ENCODE measurements at places on chromosomes 3 and 15.

GRCh38 chr3:48187579-48188265, 495 bp downstream of the CDC25A start:
- DNase-seq = no peak

DNA sequence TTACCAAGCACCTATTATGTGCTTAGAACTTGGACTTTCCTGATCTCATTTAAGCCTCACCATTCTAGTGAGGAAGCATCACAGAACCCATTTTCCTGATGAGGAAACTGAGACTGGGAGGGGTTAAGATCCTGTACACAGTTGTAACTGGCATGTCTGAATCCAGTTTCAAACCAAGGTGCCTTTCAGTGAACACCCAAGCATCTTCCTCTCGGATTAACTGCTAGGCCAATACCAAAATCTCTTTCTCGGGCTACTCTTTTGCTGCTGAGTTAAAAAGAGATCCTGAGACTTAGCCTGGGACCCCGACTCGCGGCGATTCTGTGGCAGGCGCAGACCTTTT, 578 bp upstream of the CEMIP start:
- DNase-seq = no peak

DNA sequence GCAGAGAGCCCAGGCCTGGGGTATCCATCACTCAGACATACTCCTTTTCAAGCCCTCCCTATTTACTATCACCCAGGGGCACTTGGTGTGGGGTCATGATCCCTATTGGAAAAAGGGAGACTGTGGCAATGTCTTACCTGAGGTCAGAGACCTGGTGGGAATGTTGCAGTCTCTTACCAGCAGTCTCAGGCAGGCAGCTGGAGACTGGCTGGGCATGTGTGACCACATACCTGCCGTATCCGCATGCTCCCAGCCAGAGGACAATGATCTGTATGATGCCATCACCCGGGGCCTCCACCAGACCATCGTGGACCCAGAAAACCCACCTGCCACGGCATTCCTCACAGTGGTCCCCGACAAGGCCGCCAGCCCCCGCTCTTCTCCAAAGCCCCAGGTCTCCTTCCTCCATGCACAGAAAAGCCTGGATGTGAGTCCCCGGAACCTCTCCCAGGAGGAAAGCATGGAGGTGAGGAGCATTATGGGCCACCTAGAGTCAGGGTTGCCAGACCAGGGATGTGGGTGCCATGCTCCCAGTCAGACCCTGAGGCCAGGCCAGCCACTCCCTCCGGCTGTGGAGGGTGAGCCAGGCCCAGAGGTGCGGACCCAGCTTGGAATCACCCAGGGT, 5.9 kb downstream of the SH2D7 start:
- DNase-seq = peak; percentile 68

- peak; percentile 58 for DNase-seq
These were observed 25.3 kb downstream of the CMSS1 start for GRCh38 chr3:99842826-99843589.

DNA sequence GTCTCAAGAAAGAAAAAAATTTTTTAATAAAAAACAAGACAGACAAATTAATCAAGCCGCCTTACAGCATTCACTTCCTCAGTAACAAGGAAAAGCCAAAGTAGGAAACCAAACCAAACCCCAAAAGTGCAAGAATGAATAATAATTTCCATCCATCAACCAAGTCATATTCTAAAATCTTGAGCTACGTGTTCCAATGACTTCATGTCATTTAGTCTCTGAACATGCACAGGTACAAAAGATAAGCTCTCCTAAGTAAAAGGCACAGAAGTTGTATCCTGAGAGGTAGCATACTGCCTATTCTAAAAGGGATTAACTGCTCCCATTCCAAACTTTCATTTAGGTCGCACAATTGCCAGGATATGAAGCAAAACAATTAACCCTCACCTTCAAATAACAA, 29.7 kb downstream of the SLC4A7 start:
- DNase-seq = no peak

- no peak for DNase-seq
These were observed 266.4 kb downstream of the PYDC2 start for GRCh38 chr3:191727338-191727737.

- DNase-seq = no peak
These were observed 204.6 kb upstream of the NR2F2 start for GRCh38 chr15:96125721-96126415.

DNA sequence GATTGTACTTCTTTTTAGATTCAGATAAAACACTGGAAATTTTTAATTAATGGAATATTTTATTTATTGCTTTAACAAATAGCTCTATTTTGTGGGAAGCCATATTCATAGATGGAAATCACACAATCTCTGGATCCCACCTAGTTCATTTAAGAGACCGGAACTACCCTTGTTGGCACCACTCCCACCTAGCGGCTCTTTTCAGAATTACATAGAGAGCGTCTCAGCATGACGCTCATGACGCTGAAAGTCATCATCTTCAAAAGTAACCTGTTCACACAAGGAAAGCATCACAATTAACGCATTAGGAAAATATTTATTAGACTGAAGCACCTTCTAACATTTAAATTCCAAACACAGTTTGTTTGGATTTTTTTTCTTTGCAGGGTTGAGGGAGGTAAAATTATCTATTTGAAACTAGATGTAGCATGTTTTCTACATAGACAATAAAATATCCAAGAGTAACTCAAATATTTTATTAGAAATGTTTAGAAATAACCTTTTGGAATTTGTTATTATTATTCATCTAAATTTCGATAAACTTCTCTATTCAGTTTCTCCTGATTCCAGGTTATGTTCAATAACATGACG, 214.9 kb upstream of the ARRDC4 start:
- peak; percentile 85 for DNase-seq

- peak; percentile 13 for DNase-seq
These were observed 42.8 kb upstream of the PTPRG start for GRCh38 chr3:61518590-61518989.

GRCh38 chr3:192884777-192885773, 32.6 kb downstream of the MB21D2 start:
- no peak for DNase-seq

GRCh38 chr3:142794508-142794907, 70.7 kb downstream of the TRPC1 start:
- no peak for DNase-seq

GRCh38 chr3:19263606-19264005, 115.3 kb downstream of the KCNH8 start:
- DNase-seq = no peak

DNA sequence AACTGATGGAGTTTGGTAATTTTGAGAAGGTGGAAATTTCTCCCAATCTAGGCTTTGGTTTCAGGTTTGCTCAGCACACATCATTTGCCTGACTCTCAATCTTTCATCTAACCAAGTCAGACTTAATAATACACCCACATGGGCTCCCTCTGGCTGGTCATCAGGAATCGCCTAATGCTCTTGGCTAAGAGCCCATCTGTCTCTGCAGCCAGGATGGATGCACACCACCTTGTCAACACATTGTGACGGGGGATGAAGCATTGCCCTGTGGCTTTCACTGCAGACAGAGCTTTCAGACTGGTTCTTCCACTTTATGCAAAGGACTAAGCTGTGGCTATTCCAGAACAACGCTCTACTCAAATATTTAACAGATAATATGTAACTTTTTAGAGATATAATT, 3.0 kb upstream of the HDGFL3 start:
- DNase-seq = no peak

GRCh38 chr3:1318296-1319005, 225.6 kb downstream of the CNTN6 start:
- no peak for DNase-seq

DNA sequence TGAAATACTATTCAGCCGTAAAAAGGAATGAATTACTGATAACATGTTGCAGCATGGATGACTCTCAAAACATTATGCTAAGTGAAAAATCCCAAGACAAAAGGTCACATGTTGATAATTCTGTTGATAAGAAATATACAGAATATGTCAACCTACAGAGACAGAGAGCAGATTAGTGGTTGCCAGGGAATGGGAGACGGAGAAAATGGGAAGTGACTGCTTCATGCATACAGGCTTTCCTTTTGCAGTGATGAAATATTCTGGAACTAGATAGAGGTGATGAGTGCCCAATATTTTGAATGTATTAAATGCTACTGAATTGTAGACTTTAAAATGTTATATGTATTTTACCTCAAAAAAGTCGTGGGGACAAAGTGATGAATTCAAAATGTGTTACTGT, 56.2 kb downstream of the ABHD2 start:
- no peak for DNase-seq

DNA sequence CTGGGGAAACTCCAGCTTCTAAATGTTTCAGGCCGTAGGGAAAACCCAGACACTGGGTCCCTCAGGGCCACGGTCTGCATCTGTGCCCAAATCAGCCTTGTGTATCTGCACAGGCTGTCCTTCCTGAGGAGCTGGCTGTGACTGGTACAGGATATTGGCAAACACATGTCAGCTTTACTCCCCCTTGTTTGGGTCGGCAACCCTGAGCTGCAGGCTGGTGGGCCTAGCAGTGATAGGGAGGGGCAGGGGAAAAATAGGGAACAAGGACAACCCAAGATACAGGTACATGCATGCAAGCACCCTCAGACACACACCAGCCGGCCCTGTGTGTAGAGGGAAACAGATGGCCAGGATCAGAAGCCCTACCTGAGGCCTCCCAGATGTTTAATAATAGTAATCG, 28.7 kb upstream of the HCN4 start:
- no peak for DNase-seq

GRCh38 chr3:3726549-3726948, 72.7 kb upstream of the LRRN1 start:
- DNase-seq = no peak

DNA sequence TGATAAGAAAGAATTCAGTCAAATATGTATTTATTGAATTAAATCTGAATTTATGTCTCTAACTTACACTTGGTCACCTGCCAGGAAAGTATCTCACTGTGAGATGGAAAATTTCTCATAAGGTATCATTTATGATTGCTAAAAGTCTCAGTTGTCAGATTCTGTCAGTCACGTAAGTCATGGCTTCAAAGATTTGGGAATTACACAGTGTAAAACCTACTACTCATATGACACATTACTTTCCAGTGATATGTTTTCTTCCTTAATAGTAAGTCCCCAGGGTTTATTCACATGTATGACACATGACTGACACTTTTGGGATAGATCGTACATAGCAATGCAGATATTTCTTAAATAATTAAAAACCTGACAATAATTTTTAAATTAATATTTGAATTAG, 792.2 kb downstream of the PLOD2 start:
- no peak for DNase-seq

DNA sequence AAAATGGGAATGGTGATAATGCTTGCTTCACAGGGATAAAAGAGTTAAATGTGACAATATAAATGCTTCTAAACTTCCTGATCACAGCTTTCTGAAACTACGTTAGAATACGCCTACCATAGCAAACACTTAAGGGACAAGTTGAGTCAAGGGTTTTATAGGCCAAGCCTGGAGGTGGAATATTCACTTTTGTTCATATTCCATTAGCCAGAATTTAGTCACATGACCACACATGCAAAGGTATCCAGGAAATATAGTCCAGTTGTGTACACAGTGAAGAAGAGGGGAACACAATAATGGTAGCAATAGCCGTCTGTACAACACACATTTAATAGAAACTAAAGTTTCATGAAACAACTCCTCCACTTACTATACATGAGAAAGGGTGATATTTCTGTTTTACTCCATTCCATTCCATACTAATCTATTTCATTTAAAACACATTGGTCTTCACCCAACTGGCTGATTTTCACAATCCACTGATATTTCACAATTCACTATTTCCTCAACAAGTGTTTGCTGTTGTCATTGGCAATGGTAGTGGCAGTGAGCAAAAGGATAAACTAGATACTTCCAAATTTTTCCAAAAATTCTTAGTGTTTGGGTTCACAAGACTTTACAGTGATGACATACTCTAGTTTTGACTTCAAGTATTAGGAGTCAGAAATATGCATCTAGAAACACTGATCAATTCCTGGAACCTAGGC, 270.9 kb downstream of the ERC2 start:
- no peak for DNase-seq

DNA sequence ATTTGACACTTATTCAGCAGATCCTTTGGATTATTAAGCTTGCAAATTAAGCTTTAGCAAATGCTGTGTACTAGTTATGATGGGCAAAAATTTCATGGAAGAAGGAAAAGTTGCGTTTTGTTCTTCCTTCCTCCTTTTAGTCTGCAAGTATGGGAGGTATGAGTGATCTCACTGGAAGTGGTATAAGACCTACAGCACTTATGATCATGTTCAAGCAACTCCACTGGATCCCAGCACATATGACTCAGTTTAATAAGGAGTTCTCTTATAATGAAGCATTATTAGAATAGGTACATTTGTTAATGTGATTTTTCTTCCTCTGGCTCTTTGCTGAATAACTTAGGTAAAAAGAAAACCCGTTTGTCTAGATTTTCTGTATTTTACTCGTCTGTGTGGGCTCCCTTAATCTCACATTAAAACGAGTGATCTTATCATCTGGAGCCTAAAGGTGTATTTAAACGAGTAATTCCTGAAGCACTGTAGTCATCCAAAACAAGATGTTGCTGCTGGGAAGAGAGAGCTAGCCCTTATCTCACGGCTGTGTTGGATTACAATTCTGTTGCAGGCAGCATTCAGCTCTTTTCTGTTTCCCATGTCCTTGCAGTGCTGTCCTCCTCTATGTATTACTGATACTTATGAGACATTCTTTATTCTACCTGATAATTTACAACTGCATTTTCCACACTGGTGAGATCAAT, 264.9 kb downstream of the GBE1 start:
- peak; percentile 93 for DNase-seq

DNA sequence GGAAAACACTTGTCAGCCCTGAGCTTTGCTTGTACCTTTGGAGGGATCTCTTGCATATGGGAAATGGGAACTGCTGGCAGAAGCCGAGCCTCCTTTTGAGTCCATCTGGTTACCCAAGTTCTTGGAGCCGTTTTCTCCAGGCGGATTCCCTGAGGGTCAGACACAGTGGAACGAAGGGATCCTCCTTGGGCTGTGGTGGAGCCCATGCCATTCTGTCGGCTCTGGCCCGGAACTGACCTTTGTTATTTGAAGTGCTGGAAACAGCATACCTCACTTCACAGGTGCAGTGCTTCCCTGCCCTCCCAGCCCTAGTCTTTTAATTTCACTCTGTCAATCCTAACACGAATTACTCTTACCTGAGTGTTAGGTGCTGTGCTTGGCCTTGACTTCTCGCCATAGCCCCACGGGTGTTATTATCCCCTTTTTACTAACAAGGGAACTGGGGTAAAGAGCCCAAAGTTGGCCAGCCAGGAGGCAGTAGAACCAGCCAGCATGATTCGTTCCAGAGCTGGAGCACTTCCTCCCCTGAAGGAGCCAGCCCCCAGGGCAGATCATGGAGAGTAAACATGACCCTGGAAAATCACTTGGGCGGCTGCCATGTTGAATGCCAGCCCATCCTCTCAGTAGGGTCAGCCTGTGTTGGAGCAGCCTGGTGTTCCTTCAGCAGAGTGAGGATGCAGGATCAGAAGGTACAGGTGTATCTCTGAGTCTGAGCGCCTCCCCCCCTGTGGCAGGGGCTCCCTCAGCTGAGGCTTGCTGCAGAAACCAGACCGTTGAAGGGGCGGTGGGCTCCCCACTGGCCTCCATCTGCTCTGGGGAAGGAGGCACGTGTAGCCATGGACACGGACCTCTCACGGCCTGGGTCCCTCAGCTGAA, 143.2 kb downstream of the DNAJB8 start:
- no peak for DNase-seq

GRCh38 chr3:146637871-146638270, 32.7 kb upstream of the PLSCR5 start:
- DNase-seq = no peak

GRCh38 chr3:10170915-10171478, 6.3 kb downstream of the IRAK2 start:
- DNase-seq = no peak
